ENCODE measurements at places on chromosomes 13 and 19.

DNA sequence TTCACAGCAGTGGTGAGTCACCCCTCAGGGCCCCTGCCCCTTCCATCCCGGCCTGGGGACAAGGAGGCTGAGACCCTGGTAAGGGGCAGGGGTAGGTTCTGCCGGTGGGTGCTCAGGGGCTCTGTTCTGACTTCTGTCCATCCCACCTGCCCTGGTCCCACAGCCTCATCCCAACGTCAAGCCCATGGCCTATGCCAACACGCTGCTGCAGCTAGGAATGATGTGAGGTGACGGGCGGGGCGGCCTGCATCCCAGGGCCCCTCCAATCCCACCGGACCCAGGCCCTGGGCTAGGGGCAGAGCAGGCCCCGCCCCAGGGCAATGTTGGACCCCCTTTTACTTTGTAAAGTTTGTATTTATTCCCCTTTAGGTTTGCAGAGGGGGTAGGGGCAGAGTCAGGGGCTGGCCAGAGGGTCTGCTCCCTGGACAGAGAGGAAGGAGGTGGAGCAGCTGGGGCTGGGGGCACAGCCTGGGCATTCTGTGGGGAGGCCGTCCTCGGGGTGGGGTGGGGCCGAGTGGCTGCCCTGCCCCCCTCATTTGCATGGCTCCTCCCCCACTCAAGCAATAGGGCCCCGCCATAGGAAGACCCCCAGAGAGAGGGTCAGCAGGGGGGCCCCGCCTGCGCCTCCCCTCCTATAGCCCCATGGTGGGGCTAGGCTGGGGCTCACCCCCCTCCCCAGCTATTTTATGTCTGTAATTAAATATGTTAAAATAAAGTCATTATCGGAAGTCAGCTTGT is 23.1 kb downstream of the CCDC8 start:
- no peak for DNase-seq

GRCh38 chr19:47430041-47430802 is 10.9 kb upstream of the MEIS3 start:
- no peak for DNase-seq

DNA sequence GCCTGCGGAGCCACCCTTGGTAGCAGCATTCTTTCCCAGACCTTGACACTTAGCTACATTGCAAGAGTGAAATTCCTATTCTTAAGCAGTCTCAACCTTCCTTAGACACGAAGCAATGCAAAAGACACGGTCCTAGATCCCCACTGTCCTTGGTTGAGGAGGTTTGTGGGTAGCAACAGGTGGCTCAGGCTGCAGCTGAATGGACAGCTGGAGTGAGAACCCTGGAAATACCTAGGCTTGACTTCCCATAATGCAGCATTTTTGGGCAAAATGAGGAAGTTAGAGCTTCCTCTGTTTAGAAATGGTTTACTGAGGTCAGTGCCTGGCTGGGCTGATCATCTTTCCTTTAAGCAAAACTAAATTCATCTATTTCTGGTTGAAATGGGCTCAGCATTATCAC is 296.6 kb downstream of the RFC3 start:
- no peak for DNase-seq

GRCh38 chr13:109393045-109393444 is 393.3 kb downstream of the IRS2 start:
- DNase-seq: no peak

DNA sequence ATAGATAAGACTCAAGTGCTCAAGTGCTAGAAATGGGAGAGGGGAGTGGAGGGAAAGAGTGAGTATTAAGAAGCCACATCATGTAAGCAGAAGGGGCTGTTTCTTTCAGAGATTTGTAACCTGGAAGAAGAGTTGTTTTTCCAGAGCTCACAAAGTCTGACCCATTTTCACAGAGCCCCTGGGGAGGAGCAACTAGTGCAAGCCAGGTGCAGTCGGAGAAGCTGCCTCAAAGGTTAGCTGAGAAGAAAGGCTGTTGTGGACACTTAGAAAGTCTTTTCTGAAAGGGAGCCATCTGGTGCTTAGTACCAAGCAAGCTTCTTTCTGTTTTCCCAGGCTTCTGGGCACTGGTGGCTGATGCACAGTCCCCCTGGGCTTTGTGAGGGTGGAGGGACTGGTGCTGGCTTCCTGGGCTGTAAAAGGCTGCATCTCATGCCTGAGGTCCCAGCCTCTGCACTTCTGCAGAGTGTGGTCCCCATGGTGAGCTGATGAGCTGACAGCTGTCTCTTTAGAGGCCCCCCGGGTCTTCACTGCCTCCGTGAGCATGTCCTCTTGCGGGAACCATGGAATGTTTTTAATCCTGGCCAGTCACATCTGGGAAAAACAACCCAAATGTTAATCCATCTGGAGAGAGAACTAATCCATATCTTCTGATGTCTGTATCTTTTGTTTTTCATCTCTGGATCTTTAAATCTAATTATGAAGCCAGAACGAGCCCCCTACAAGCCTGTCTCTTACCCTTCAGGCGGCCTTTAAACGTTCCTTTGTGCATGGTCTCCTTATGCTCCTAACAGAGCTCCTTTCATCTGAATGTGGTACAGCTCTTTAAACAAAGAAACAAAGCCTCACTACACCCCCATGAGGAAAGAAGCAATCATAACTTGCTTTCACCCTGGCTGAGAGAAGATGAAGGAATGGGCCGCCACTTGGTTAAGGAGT is 40.2 kb downstream of the OLFM4 start:
- no peak for DNase-seq

- DNase-seq: no peak
Observed at GRCh38 chr19:13899912-13900584, 5.9 kb downstream of the BRME1 start.

DNA sequence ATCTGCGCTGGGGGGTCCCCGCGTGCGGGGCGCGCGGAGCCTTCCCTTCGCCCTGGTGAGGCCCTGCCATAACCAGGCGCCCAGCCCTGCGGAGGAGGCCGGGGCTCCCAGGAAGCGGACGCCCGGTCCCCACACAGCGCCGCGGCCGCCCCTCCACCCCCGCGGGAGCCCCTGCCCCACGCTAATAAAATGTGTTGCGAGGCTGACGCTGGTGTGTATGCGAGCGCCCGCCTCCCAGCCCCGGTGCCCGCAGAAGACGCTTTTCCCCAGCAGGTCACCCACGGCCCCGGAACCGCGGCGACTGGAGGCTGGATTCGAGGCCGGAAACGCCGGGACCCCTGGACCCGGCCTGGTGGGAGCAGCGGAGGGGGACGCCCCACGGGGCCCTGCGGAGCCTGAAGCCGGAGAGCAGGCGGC is 12.1 kb upstream of the CDC34 start:
- no peak for DNase-seq

DNA sequence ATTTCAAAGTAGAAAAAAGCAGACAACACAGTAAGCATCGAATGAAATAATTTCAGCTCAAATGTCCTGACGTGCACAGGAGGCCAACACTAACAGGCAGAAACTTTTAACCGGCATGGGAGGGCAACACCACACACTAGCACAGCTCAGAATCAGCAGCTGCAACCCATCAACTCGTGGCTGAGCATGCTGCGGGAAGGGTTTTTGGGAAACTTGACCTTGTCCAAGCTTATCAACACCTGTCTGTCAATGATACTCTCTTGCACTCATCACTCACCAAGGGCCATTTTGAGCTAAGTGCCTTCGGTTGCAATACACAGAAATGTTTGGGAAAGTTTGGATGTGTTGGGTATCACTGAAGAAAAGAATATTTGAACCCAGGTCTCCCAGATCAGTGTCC is 483.7 kb downstream of the TSHZ3 start:
- no peak for DNase-seq

GRCh38 chr13:85799097-85799582 is at the start of gene SLITRK6:
Gene SLITRK6 (minus strand): TSS chr13:85799419. CDS start chr13:85796508, 2,911 bp downstream.
- no peak for DNase-seq

GRCh38 chr13:51501096-51501495 is 48.3 kb upstream of the INTS6 start:
- no peak for DNase-seq

DNA sequence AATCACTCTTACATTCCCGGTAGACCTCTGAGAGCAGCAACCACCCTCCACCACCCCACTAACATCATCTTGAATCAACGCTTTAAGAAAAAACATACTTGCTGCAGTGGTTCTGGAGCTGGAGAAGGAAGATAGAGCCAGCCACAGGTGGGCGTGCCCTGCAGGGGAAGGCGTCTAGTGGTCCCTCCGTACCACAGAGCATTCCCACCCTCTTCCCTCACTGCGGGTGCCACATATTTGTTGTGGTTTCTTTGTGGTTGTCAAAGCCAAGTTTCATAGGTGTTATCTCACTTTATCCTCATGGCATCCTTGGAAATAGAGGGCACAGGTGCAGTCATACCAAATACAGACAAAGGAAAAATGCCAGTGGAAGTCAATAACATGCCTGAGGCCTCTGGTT is 22.2 kb downstream of the COL4A2 start:
- DNase-seq: no peak

DNA sequence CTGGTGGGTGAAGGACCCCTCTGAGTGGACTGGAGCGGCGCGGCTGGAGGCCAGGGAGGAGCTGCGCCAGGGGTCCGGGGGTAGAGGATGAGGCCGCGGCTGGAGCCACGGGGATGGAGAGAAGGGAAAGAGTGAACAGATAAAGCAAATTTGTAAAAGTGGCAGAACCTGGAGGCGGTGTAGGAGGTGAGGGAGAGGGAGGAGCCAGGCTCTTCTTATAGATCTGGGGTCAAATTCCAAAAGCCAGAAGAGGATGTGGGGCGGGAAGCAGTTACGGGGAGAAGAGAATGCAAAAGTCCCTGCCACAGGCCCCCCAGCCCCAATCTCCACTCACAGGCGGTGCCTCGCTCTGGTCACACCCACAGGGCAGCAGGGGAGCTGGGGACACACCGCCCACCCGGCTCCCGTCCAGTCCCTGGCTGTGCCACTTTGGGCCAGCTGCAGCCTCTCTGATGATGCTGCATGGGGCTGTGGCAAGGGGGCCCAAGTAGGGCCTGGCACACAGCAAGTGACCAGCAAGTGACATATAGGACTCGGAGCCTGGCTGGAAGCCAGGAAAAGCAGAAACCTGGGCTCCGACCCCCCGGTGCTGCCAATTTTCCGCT is 11.1 kb downstream of the LRRC4B start:
- no peak for DNase-seq

- DNase-seq: no peak
Observed at GRCh38 chr13:41268764-41269163, 5.4 kb upstream of the MTRF1 start.

DNA sequence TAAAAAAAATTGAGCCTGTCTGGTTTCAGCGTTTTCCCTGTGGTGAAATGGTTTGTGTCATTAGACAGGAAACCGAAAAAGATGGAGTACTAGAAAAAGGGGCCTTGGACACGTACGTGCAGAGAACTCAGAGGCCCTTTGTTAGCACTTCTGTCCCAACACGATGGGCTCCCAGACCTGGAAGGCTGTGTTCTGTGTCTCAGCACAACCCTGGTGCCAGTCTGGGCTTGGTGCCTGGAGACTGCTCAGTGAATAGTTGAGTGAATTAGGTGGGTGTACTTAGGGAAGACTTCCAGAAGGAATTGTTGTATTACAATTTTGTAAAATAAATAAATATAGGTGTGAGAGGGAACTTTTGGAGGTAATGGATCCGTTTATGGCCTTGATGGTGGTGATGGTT is 8.7 kb downstream of the ZNF71 start:
- no peak for DNase-seq

- DNase-seq: no peak
Observed at GRCh38 chr13:113565526-113566226, 18.9 kb upstream of the TFDP1 start.

DNA sequence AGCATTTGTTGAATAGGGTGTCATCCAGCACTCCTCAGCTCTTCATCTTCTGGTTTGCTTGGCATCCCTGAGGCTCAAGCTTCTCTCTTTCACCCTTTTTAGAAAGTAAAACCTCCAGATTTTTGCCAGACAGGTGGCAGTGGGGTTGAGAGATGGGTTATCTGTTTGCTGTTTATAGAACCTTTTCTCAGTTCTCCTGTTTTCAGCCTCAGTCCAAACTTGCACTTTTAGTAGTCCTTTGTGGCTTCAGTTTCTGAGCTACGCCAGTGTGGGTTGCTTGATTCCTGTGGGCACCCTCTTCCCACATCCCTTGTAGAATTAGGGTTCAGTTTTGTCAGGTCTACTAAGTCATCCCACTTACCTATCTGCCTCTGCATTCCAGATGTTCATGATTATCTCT is 147.9 kb downstream of the PAN3 start:
- DNase-seq: no peak

DNA sequence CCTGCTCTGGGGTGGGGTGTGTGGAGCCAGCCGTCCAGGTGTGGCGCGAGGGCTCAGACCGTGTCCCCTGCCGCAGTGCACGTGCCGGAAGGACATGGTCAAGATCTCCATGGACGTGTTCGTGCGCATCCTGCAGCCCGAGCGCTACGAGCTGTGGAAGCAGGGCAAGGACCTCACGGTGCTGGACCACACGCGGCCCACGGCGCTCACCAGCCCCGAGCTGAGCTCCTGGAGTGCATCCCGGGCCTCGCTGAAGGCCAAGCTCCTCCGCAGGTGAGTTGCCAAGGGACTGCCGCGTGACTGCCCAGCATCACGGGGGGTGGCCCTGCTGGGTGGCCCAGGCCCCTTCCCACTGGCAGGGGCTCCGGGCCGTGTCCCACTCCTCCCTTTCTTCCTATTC is 141.6 kb downstream of the KDM4B start:
- no peak for DNase-seq

Data from activated T-helper 1 cell treated with Interleukin-2 at 50 U/mL for 16 hours (primary cell).